Breast epithelium (tissue), 4 donors: ENCODE measurements at places on chromosomes 12 and 14. TPM values are rescaled to one million over a fixed set of nuclear protein-coding genes. Genes with fewer than 3 reads are reported as not detected.
A peak's percentile ranks its signal among the peaks of the same experiment; 100 is the strongest.

- no peak overlapping the region for H3K27ac ChIP-seq
- H3K4me1 ChIP-seq, result peaks cover 5% of the 10 kb centered on the region
- no peaks in the 10 kb centered on the region for H3K27me3 ChIP-seq
- no peaks in the 10 kb centered on the region for H3K36me3 ChIP-seq
Measured at GRCh38 chr14:64614166-64614565, 64.4 kb downstream of the PPP1R36 start.

GRCh38 chr12:57611827-57612710, 834 bp downstream of the ARHGEF25 start:
- peak overlapping the region; percentile 85 for H3K27ac ChIP-seq
- no peaks in the 10 kb centered on the region for H3K4me1 ChIP-seq

DNA sequence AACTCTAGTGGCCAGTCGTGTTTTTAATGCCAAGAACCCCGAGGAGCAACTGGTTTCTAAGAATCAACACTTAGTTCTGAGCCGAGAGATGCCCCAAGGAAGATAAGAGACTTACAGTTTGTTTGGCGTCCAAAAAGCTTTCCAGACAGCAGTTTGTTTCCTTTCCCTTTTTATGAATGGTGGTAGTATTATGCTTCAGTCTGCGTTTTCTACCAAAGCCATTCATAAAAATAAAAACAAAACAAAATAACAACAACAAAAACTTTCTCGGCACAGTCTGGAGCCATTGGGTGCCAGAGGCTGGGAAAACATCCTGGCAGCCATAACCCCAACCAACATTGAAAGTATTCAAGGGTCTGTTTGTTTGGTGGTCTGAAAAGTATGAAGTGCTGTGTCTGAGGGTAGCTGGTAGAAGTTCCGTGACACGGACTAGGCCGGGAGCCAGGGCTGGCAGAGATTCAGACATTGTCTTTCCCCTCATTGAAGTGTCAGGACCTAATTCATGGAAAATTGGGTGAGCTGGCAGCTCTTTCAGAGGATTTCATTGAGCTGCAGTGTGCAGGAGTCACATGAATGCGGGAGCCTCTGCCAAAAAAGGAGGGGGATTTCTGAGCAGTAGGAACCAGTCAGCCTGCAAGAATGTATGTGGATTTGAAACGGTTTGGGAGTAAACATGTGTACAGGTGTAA, 124.2 kb downstream of the HMGA2 start:
- DNase-seq, result peak; percentile 76
- no peaks in the 10 kb centered on the region for H3K27me3 ChIP-seq
- peak overlapping the region; percentile 47 for H3K4me3 ChIP-seq
- no peak overlapping the region for H3K27ac ChIP-seq
- no peaks in the 10 kb centered on the region for H3K4me1 ChIP-seq

- H3K27me3 ChIP-seq, result no peaks in the 10 kb centered on the region
- no peak for DNase-seq
- no peak overlapping the region for H3K4me3 ChIP-seq
- H3K4me1 ChIP-seq, result no peaks in the 10 kb centered on the region
- peaks cover 7% of the 10 kb centered on the region for H3K36me3 ChIP-seq
- no peak overlapping the region for H3K27ac ChIP-seq
Measured at GRCh38 chr14:63949696-63950095, 96.9 kb downstream of the SYNE2 start.

DNA sequence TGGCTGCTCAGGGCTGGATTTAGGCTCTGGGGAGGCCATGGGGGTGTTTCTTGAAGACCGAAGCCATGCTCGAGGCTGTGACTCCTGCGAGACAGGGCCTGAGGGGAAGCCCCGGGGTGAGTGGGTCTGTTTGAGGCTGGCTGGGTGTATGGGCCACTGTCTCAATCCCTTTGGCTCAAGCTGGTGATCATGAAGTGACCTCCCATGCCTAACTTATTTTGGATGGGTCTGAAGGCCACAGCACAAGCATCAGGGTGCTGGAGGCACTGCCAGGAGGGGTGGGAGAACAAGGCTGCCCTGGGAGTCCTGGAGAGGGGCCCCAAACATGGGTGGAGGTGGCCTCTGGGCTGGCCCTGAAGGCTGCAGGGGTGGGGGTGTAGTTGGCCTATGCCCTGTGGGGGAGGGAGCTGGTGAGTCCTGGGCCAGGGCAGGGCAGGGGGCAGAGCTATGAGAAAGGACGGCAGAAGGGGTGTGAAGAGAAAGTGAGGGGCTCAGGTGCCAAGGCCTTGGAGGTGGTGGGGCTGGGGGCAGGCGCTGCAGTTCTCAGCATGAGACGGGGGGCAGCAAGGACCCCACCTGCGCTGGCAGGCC, 100.9 kb downstream of the KIF26A start:
- H3K4me3 ChIP-seq, result no peak overlapping the region
- DNase-seq, result no peak

GRCh38 chr14:88023658-88024187, 18.8 kb downstream of the GPR65 start:
- H3K4me3 ChIP-seq, result no peak overlapping the region
- no peaks in the 10 kb centered on the region for H3K36me3 ChIP-seq
- H3K4me1 ChIP-seq, result no peaks in the 10 kb centered on the region
- H3K27me3 ChIP-seq, result no peaks in the 10 kb centered on the region
- no peak for DNase-seq
- no peak overlapping the region for H3K27ac ChIP-seq

- no peaks in the 10 kb centered on the region for H3K36me3 ChIP-seq
- no peak for DNase-seq
- H3K4me3 ChIP-seq, result no peak overlapping the region
- H3K27ac ChIP-seq, result no peak overlapping the region
- H3K4me1 ChIP-seq, result no peaks in the 10 kb centered on the region
Measured at GRCh38 chr14:57492859-57493258, 798 bp downstream of the CCDC198 start.

GRCh38 chr12:100472325-100472724, 1.3 kb upstream of the NR1H4 start:
- no peaks in the 10 kb centered on the region for H3K27me3 ChIP-seq
- H3K36me3 ChIP-seq, result no peaks in the 10 kb centered on the region
- no peaks in the 10 kb centered on the region for H3K4me1 ChIP-seq

DNA sequence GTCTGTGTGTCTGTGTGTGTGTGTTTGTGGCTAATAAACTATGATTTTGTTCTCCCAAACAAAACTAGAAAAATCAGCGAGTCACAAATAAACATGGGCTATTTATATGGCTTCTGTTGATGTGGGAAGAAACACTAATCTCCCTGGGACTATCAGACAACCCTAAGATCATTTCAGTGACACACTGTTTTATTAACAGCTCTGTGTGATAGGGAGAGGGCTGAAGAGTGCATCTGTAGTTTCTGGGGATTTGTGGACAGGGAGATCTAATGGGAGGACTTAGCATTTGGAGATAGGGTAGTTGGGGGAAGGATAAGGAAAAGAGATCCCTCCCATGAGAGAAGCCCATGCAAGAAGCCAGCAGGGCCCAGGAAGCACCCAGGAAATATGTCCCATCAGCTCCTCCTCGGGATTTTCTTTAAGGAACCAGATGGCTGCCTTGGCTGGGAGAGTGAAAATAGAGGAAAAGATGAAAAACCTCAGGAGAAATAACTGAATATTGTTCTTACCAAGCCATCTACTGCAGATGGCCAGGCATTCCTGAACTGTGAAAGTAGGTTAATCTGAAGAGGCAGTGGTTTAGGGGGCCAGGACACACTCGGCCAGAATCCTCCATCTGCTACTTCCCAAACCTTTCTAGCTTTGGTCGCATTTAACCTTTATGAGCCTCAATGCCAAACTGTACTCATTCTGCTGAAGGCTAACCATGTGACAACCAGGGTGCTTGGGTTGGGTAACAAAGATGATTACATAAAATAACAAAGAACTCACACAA, 253.4 kb downstream of the BTG1 start:
- DNase-seq, result no peak
- no peak overlapping the region for H3K4me3 ChIP-seq
- H3K36me3 ChIP-seq, result no peaks in the 10 kb centered on the region
- H3K27ac ChIP-seq, result no peak overlapping the region

- H3K27me3 ChIP-seq, result no peaks in the 10 kb centered on the region
- no peaks in the 10 kb centered on the region for H3K4me1 ChIP-seq
- H3K27ac ChIP-seq, result no peak overlapping the region
Measured at GRCh38 chr12:63294327-63294632, 143.3 kb upstream of the AVPR1A start.

DNA sequence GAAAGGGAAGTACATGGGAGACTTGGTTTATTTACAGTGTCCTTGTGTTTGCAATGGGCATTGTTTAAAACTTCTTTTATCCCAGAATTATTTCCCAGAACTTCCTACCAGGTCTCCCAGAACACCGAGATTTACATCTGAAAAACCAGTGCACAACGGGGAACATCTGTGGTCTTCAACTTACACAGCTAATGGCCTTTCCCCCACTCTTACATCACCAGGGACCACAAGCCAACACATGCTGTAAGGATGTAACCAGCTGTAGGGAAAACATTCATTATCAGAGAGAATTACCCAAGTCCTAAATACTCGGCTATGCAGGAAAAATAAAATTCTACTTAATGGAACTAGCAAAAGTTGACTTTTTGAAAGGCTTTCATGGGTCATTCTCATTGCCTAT, 267.6 kb downstream of the DUSP6 start:
- DNase-seq, result no peak
- no peaks in the 10 kb centered on the region for H3K27me3 ChIP-seq
- H3K36me3 ChIP-seq, result no peaks in the 10 kb centered on the region
- no peak overlapping the region for H3K27ac ChIP-seq
- no peak overlapping the region for H3K4me3 ChIP-seq
- H3K4me1 ChIP-seq, result no peaks in the 10 kb centered on the region

GRCh38 chr12:91009319-91009950, 4.7 kb upstream of the EPYC start:
- no peaks in the 10 kb centered on the region for H3K27me3 ChIP-seq
- H3K27ac ChIP-seq, result no peak overlapping the region
- DNase-seq, result no peak
- no peaks in the 10 kb centered on the region for H3K36me3 ChIP-seq

DNA sequence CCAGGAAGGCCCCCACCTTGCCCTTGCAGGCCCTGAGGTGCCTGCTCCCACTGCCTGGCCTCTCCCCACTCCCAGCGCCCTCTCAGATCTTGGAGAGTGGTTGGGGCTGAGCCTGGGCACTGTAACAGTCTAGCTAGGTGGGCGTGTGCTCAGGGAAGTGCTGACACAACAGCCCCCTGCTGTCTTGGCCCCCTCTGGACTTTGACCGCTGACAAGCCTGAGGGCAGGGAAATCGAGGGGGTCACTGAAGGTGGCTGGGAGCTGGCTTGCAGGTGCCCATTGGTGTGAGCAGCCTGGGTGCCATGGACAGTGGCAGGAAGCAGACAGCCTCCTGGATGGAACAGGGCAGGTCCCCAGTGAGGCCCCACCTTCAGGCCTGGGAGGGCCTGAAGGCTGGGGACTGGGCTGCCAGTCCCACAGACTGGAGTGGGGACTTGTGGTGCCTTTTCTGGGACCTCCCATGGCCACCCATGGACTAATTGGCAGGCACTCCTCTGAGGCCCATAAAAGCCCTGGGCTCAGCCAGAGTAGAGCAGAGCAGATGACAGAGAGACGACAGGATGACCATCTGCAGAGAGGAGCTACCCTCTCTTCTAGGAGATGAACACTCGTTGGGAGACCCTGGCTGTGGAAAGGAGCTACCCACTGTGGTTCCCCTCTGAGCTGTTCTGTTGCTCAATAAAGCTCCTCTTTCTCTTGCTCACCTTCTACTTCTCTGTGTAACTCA, 158.6 kb upstream of the SLC38A2 start:
- no peak for DNase-seq
- no peaks in the 10 kb centered on the region for H3K27me3 ChIP-seq
- H3K4me3 ChIP-seq, result no peak overlapping the region
- H3K27ac ChIP-seq, result no peak overlapping the region

DNA sequence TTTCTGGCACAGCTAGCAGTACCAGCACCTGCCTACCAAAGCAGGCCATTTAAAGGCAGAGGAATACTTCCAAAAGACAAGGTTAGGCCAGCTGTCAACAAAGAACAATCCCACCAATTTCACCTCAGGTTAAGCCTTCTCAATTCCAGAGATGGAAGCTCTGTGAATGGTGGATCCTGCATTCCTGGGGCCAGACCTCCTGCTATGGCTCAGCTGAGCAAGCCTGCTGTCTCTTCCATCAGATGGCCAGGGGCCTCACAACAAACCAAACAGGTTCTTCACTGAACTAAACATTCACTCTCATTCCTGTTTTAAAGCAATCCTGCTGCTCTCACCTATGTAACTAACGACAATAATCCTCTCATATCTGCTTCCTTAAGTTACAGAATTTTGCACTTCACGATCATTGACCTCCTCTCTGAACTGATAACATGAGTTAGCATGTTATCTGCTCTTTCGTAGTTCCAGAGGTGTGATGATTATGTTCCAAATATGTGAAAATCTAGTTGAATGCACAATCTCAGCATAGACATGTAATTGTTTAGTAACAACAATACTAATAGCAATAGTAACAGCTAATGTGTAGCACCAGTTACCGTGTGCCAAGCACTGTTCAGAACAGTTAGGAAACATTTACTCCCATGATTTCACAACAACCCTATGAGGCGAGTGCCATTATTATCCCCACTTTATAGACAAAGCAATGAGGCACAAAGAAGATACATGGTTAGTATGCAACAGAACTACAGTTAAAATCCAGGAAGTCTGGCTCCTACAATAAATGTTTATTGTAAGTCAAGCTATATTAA, 73.2 kb downstream of the SLC2A13 start:
- H3K36me3 ChIP-seq, result no peaks in the 10 kb centered on the region
- peak overlapping the region; percentile 8 for H3K27ac ChIP-seq
- H3K27me3 ChIP-seq, result no peaks in the 10 kb centered on the region
- H3K4me1 ChIP-seq, result no peaks in the 10 kb centered on the region
- no peak overlapping the region for H3K4me3 ChIP-seq

DNA sequence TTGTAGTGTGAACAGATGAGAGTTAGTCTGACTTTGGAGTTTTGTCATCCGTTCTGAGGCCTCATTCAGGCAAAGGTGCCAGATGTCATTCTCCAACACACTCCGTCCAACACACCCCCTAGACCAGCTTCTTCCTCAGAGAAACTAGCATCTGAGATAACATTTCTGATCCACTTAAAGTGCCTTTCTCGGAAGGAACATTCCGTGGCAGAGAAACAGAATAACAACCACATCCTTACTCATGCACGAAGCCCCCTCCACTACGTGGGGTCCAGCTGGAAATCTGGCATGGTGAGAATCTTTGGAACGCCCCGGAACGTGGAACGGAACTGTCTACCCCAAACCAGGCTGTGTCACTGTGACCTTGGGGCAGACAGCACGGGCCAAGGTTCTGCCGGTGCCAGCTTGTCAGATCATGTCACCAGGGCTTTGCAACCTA, 17.0 kb upstream of the BCL7A start:
- no peak overlapping the region for H3K4me3 ChIP-seq
- H3K4me1 ChIP-seq, result no peaks in the 10 kb centered on the region
- DNase-seq, result no peak

C12orf50 gene
- not detected for total RNA-seq

SP1 gene
- 111 TPM for total RNA-seq

INSM2 gene
- total RNA-seq, result not detected

TMEM132C gene
- total RNA-seq, result 7.2 TPM

HAL gene
- total RNA-seq, result 4.3 TPM

KRT6C gene
- total RNA-seq, result not detected

INF2 gene
- 51.5 TPM for total RNA-seq

GPR132 gene
- total RNA-seq, result 1.3 TPM

ATL1 gene
- total RNA-seq, result 23.7 TPM
